ENCODE measurements at places on chromosomes 12 and 14.
A peak's percentile ranks its signal among the peaks of the same experiment; 100 is the strongest.

- no peak for DNase-seq
These were observed 1644.1 kb upstream of the FLRT2 start for GRCh38 chr14:83885837-83886293.

DNA sequence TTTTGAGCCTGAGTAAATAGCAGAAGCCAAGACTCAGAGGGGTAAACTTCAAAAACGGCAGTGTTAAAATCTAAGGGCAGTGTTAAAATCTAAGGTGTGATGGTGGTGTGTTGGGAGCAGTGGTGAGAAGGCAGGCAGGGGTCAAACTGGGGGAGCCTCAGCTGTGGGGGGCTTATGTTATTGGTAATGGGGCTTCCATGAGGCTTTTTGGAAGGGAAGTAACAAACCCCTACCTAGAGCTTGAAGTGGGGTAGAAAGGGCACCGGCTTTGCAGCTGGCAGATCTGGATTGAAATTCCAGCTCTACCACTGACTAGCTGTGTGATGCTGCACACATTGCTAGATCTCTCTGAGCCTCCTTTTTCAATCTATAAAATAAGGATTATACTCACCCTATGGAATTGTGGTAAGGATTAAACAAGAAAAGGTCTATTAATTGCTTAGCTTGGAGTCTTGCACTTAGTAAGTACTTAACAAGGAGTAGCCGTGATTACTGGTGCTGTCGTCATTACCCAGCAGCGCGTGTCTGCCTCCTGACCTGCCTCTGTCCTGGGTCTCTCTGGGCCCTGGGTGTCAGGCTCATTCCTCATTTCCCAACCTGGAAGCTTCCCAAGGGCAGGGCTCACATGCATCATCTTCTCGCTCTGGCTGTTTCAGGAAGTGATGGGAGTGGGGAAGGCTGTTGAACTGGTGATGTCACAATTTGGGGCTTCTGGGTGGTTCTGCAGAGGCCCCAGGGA is 18.5 kb upstream of the KRT80 start:
- DNase-seq = no peak

GRCh38 chr14:50303744-50304471 is 8.1 kb downstream of the L2HGDH start:
- no peak for DNase-seq

GRCh38 chr12:102119674-102120563 is at the start of the genes NUP37 and PARPBP:
Gene NUP37, minus strand, starts transcription at chr12:102120114. Its CDS starts 1,596 bp downstream, at chr12:102118518.
Gene PARPBP, plus strand, starts transcription at chr12:102120183. Its CDS starts 3,706 bp downstream, at chr12:102123889.
- DNase-seq = peak; percentile 94

GRCh38 chr12:80556566-80556965 is 112.5 kb downstream of the PTPRQ start:
- DNase-seq = no peak

DNA sequence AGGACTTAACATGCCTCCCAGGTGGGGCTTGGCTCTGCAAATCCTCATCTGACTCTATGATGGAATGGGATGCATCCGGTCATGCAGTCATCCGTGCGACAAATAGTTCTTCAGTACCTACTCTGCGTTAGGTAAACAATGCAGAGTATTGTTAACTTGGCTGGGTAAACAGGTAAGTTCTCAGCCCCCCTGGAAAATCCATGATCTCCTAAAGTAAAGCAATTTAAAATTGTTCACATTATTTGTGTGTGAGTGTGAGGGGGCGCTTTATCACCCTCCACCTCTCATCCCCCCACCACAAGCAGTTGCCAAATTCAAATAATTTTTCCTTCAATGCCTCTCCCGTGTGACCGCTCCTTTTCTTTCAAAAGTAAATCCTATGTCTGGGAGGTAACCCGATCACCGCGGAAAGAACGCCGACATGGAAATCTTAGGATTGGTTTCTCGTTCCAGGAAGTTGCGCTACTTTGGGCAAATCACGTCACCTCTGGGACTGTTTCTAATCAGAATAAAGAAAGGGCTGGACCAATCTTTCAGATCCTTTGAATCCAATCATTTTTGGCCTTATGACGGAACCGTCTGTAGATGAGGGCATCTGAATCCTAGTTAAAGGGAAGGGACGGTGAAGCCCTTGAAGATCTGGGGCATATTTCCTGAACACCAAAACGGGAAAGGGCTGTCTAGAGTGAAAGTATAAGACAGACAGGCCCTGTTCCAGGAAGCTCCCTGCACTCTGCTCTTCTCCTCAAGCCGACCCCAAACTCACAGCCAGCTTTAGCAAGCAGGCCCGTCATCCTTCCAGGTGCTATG is 44.0 kb upstream of the SINHCAF start:
- DNase-seq = peak; percentile 68

DNA sequence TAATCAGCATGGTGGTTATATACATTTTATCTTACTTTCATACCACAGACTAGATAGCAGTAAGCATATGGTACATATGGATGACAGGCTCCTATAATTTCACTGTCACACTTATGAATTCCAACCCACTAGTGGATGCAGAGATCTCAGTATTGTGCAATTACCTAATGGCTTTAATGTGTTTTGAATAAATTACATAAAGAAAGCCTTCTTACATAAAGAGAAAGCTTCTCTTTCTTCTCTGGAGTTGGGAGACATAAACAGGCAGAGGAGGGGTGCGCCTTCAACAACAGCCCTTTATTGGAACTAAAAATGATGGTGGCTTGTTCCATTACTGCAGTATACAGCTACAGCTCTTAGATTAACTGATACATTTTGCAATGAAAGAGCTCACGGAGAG is 52.6 kb downstream of the SAV1 start:
- no peak for DNase-seq

DNA sequence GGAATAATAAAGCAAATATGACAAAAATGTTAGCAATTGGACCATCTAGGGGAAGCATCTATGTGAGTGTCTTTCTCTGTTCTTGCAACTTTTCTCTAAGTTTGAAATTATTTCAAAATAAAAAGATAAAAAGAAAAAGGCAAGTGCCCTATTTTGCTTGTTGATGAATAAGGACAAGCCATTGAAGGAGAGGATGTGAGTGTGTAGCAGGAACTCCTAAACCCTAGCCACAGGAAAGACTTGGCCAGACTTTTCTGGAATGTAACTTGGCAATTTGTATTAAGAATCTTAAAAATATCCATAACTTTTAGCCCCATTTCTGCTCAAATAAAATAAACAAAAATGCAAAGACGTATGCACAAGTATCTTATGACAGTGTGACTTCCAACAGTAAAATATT is 279.4 kb downstream of the CACNA1C start:
- no peak for DNase-seq

DNA sequence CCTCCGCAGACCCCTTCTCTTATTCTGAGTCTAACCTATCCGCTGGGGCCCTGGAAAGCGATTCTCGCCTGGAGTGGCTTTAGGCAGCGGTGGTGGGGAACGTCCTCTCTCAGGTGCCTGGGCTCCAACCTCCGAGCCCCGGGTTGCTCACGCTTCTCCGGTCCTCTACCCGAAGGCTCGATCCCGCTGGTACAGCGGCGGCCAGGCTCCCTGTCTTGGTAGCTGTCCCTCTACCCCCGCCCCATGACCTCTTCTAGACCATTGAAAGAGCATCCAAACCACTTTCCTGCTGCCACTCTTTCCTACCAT is 505 bp upstream of the HEBP1 start:
- DNase-seq = no peak

- DNase-seq = peak; percentile 41
These were observed 688 bp upstream of the NECAP1 start for GRCh38 chr12:8081251-8081920.

GRCh38 chr14:26401179-26401968 is 196.5 kb downstream of the NOVA1 start:
- DNase-seq = no peak

DNA sequence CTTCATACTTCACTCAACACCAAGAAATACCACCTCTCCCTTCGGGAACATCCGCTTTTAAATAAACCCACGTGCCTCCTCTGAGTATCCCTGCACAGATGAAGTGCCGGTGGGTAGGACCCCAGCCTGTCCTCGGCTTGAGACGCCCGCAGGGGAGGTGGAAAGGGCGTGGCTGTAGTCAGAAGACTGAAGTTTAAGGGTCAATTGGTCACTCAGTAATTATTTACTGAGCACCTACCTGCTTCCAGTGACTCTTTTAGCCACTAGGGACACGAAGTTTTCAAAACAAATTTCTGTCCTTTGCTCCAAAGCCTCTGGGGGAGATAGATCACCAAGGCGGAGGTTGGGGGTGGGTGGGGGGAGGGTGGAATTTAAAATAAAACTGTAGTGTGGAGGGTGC is 309.4 kb downstream of the VRK1 start:
- no peak for DNase-seq

DNA sequence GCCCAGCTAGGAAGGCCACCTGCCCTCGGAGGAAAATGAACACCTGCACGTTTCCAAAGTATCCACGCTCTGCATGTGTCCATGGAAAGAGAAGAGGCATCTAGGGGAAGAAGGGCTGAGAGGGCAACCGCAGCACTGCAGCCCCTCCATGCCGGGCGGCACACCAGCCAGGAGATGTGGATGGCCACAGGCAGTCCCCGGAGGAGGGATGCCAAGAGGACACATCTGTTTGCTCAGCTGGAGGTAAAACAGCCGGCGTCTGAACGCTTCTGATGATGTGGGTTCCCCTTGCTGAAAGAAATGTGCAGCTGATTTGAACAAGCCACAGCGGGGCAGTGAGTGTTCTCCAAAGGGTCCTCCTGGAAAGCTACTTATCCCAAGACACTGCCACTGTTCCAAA is 34.0 kb downstream of the CHGA start:
- DNase-seq = no peak

DNA sequence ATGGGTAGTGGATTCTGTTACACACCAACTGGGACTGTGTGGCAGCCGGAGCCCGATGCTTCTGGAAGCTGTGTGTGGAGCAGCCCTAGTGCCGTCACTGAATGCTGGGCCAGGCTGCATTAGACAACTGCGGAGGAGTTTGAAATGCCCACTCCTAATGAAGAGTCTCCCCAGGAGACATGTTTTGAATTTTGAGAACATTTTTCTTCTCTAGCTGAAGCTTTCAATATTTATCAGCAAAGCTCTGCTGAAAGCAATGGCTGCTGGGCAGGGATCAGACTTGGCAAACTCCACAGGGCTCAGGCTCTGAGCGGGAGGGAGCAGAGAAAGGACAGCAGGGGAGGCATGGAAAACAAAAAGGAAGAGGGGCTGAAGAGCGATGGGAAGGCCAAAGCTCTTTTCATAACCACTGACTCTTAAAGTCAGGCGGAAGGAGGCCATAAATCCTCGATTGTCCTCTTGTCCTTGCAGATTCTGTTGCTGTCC is 189.1 kb downstream of the MON2 start:
- no peak for DNase-seq

DNA sequence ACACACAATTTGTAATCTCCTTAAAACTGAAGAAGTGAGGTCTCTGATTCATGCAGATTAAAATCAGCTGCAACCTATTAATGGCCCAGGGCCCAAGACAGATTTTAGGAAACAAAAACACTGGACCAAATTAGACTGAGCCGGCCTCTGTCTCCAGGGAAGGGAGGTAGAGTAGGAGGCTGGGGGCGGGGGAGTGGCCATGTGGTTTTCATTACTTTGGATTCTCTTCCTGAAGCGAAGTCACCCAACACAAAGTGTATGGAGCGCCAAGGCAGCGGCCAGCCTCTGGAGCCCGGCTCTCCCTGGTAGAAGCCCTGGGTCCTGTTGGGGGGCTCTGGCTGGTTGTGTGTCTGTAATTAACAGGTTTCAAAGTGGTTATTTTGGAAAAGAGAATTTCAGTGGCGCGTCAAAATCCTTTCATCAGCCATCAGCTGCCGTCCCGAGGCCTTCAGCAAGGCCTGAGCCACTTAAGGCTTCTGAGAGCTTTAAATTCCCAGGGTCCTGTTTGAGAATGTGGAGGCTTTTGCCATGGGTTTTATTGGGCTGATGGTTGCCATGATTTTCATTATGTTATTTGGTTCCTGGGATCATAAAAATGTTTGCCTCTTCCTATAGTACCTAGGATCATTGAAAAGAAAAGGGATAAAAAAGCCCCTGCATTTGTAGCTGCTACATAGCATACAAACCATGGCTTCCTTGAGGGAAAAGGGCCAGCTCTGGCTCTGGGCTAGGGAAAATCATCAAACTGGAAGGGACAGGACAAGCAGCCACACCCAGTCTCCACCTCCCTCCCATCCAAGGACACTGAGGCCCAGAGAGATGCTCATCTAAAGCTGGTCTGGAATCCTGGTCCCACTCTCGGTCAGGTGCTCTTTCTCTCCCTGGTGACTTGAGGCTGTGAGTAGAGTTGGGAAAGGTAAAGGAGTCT is 282.4 kb downstream of the ZFP36L1 start:
- DNase-seq = no peak

DNA sequence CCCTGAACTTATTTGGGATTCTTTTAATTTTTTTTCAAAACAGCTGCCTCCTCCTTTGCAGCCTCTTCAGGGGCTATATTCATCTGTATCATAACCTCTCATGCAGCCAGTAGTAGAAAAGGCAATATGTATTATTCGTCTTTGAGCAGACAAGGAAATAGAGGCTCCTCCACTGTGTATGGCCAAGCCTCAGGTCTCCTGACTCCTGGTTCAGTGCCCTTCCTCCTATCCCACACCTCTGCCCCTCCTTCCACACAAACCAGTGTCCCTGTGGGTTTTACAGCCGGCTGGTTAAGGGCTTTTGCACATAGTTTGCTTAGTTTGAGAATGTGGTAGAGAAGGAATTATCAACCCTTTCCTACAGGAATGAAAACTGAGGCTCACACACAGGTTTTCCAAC is 8.8 kb upstream of the ACVRL1 start:
- no peak for DNase-seq

- no peak for DNase-seq
These were observed 2.4 kb upstream of the NKX2-1 start for GRCh38 chr14:36522347-36522971.

DNA sequence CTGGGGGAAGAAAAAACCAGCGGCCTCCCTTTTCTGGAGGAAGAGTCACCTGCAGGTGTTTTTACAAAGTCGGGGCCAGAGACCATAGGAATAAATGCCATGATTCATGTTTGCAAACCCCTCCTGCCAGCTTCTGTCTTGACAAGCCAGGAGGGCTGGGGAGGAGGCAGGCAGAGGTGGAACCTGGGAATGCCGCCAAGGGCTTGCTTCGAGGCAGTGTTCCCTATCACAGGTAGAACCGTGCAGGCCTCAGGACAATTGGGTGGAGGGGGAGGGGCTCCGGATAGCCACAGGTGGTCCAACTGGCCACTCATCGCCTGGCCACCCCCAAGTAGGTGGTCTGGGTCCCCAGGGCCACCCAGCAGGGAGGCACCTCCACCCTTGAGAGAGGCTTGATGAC is 14.2 kb upstream of the DLK1 start:
- DNase-seq = no peak

DNA sequence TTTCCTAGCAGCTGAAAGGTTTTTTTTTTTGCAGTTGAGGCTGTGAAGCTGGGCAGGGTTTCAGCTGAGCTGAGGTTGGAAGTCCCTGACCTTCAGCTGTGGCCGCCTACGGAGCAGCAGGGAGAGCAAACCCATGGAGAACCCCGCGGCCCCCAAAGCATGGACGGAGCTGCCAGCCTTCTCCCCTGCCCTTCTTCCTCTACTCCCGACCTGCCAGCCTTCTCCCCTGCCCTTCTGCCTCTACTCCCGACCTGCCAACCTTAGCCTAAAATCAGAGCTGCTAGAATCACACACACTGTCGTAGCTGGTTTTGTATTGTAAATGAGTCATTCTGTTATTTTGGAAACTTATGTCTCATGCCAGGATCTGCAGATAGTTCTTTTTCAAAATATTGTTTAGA is 74.6 kb downstream of the PPP2R5C start:
- DNase-seq = no peak

All from colonic mucosa (tissue), 4 donors.